ENCODE measurements at places on chromosomes 1 and 21. TPM values are rescaled to one million over a fixed set of nuclear protein-coding genes. Genes with fewer than 3 reads are reported as not detected.

DNA sequence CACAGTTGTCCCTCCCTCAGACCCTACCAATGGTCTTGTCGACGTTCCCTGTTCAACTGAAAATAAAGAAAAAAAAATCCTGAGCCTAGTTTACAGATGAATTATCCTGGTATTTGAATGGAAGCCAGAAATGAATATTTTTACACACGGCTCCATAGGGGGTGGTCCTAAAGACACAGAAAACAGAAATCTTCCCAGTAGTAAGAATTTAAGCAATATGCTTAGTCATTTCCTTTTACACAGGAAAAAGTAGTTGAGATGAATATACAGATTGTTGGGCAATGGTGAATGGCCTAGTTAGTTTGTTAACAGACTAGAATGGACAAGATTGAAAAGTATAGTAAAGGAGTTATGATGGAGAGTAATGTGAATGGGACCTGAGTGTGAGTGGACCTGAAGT lies 67.4 kb downstream of the RGS18 start:
- DNase-seq, result no peak

Gene MIXL1
- not detected for total RNA-seq

DNA sequence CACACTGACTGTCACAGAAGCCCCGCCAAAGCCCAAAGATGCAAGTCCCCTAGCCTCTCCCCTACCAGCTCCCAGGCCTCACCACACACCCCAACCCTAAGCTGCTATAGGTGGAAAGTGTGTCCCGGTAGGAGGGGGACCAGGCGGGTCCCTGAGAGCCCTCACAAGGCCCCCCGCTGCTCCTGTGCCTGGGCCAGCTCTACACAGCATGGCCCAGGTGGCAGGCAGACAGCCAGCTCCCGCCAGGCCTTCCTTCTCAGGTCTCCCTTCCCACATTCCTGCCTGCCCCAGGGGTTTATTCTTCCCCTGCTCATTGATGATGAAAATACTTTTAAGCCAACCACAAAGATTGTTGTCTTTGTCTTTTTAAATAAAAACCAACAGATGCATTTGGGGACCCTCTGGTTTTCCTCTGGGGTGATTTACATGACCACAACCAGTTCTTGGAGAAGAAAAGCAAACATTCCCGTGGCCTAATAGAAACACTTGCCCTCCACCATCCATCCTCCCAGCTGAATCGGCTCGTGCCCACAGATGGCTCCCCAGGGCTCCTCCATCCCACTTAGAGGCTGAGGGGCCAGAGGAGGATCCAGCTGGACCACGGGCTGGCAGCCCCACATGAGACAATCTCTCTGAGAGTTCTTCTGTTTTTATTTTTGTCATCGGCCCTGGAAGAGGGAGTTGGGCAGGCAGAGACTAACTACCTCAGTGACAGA lies 93.1 kb downstream of the DMRTB1 start:
- peak; percentile 73 for DNase-seq

DNA sequence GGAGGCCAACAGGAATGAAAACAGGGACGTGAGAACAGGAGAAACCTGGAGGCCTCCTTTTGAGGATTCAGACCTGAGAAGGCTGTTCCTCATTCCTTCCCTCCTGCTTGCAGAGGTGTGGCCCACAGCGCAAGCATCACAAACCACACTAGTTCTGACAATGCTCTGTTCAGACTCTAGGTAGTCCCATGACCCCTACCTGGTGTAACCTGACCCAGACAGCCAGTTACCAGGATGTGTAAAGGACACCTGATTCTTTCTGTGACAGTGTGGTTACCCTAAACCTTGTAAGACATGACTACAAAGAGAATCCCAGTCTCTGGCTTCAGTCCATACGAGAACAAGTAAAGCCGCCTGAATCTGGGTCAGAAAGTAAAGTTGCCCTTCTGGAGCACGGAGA lies 3.2 kb downstream of the MECR start:
- DNase-seq, result no peak

- DNase-seq, result peak; percentile 86
Observed at GRCh38 chr1:180912801-180913565, at the start of gene KIAA1614. KIAA1614 (plus strand) TSS chr1:180912897; CDS start chr1:180913244, 347 bp downstream.

- DNase-seq, result no peak
Observed at GRCh38 chr1:243477731-243478290, 222.0 kb downstream of the SDCCAG8 start.

Gene TNFRSF18
- total RNA-seq, result 0.80 TPM

- no peak for DNase-seq
Observed at GRCh38 chr21:33135925-33136324, 66.0 kb downstream of the OLIG1 start.

- DNase-seq, result no peak
Observed at GRCh38 chr1:25676488-25676887, 59.9 kb downstream of the MAN1C1 start.

- DNase-seq, result no peak
Observed at GRCh38 chr1:116919802-116920201, 10.1 kb downstream of the PTGFRN start.

GRCh38 chr1:179314928-179315327 lies 21.3 kb downstream of the SOAT1 start:
- DNase-seq, result no peak

- no peak for DNase-seq
Observed at GRCh38 chr1:67479146-67479891, 49.1 kb upstream of the SERBP1 start.

DNA sequence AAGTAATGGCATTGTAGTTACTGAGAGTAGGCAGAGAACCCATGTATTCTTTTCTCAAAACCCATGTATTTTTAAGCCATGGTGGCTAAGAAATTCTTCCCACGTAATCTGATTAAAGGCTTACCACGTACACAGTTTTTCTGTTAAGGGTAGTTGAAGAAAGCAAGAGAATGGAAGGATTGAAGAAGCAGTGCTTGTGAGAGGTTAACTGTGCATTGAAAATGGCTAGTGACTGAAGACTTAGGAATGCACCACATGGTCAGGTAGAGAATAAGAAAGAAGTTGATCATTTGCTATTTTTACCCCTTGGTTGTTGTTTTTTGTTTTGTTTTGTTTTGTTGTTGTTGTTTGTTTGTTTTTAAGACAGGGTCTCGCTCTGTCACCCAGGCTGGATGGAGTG lies 178.9 kb upstream of the SNX7 start:
- no peak for DNase-seq

DNA sequence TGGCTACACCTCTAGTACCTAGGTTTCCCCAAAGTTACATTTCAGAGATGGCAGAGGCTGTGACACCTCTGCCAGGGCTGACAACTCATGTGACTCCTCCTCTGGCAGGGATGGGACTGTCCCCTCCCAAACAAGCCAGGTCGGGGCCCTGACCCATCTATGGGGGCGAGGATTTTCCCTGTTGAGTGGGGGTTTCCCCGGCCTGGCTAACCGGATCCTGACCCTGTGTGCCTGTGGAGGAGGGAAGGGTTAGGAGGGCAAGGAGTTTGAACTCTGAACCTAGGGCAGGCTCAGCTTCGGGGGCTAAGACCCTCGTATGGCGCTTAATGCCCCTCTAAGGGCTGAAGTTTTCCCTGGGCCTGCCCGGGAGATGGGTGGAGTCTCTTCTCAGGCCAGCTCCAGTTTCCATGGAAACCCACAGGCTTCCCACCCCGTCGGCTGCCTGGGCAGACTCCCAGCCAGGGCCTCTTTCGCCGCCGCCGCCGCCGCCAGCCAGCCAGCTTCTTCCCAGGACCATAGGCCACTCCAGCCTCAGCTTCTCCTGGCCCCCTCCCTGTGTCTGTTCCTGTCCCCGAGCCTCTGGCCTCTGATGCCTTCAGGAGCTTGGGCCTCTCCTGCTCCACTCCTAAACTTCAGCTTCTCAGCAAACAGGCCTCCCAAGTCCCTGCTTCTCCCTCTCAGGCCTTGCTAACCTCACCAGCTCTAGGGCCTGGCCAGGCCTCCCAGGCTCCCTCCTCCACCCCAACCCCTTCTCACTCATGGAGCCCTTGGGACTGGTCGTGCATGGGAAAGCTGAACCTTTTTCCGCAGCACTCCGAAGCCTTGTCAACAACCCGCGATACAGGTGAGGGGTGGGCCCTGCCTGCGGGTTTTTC lies at the start of gene BTBD19:
Gene BTBD19 (plus strand): TSS at position 461 of the 875 bp plus-strand sequence. CDS start 298 bp downstream, at position 759.
- DNase-seq, result no peak

DNA sequence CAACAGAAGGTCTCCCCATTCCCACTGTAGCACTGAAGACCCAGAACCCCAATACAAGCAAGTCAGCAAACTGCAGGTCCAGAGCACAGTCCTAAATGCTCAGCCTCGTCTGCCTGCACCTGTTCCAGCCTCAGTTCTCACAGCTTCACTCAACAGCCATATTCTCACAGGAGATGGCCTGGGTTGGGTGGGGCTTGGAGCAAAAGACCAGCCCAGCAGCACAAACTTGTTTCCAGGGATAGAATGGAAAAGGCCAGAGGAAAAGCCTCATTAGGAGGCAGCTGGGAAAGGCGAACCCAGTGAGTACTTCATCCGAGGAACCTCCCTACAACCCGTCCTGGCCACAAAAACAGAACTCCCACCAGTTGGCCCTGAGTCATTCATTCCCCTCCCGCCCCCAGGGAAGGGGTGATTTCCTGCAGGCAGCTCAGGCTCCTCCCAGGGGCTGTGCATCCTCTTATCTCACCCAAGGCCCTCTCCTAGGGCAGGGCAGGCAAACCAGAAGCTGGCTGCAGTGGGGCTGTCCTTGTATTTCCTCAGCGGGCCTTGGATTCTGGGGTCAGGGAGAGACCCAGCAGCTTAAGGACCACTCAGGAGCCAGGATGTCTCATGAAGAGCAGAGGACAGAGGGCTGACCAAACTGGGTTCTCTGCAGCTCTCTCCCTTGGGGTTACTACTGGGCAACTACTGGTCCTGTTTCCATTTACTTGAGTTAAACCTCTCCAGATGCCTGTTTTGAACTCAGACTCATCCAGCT lies 7.4 kb upstream of the MPL start:
- peak; percentile 84 for DNase-seq

DNA sequence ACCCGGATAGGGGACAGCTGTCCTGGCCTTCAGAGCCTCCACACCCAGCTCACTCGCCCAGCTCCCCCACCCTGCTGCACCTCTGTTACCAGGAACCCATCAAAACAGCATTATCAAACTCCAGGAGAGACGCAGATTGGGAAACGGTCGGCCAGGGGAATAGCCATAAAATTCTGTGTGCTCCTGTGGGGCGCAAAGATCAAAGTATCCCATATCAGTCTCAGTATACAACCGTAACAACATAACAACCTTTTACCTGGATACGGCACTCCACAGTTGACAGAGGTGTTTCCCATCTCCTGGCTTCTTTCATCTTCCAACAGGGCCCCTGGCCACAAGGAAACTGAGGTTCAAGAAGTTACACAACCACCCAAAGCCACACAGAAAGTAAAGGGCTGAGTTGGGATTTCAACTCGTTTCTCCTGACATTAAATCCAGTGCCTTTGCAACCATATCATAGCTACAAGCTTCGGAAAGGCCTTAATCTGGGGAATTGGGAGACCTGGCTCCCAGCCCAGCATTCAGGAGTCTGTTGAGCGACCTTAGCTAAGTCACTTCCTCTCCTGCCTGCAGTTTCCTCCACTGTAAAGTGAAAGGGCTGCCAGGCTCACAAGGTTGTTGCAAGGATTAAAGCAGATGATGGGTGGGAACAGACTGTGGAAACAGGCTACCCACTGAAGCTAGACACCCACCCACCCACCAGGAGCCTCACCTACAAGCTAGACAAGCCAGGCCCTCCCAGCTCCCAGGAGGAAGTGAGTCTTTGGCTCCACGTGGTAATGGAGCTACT lies 8.1 kb upstream of the EPHB2 start:
- no peak for DNase-seq

DNA sequence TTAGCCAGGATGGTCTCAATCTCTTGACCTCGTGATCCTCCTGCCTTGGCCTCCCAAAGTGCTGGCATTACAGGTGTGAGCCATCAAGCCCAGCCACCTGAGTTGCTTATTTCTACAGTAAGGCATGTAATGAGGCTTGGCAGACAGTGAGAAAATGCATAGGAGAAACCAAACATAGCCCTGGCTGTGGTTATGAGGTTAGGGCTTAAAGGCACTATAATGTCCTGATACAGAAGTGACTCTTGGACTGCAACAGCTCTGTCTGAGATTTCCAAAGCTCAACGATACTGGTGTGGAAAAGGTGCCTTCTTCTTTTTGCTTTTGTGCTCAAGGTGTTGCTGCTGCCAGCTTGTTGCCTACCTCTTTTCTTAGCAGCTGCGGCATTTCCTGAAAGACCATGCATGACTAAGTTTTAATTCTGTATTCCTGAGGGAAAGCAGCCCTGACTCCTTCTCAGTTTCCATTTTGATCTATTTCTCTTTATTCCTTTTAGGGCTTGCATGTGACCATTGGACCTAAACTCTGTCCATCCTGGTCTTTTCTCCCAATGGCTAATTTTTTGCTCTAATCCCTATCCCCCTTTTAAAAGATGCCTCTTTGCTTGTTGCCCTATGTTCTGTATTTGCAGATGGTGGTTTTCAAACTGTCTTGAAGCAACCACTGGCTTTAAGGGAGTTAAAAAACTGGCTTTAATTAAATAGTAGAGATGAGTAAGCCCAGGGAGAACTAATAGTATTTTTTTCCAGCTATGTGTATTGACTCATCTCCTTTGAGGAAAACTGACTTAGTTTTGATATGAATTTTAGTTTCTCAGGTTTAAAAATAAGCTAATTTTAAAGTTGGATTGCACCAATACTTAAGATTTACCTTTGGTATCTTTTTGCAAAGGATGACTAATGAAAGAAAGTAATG lies 70.3 kb downstream of the KIF1B start:
- DNase-seq, result no peak

Gene TEDDM1
- total RNA-seq, result not detected

Data from mesenteric fat pad (tissue), 1 donor.